M059J (cell line): ENCODE measurements at places on chromosomes 2 and 18. TPM values are rescaled to one million over a fixed set of nuclear protein-coding genes. Genes with fewer than 3 reads are reported as not detected.
A peak's percentile ranks its signal among the peaks of the same experiment; 100 is the strongest.

- DNase-seq: no peak
These were observed 129.1 kb upstream of the LGALSL start for GRCh38 chr2:64324746-64325410.

DNA sequence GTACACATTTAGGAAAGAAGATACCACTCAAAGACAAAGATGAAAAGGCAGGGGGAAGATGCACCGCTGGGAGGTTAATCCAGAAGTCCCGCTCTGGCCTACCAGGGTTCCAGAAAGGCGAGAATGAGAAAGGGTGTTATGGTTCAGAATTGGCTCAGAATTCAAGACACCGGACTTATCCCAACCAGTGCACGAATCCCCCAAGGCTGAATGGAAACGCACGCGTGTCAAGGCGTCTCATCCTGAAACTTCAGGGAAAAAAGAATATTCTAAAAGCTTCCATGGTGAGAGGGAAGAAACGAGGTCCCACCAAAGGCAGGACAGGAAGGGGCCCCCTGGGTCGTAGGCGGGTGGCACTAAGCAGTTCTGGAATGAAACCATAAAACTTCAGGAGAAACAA lies 71.9 kb downstream of the SLC66A2 start:
- no peak for DNase-seq

GRCh38 chr2:88345842-88346241 lies 106.7 kb downstream of the FOXI3 start:
- no peak for DNase-seq

MYO5B gene
- 4.1 and 5.5 TPM in 2 replicates for total RNA-seq

GRCh38 chr2:33383855-33384598 lies 92.4 kb upstream of the RASGRP3 start:
- no peak for DNase-seq

DNA sequence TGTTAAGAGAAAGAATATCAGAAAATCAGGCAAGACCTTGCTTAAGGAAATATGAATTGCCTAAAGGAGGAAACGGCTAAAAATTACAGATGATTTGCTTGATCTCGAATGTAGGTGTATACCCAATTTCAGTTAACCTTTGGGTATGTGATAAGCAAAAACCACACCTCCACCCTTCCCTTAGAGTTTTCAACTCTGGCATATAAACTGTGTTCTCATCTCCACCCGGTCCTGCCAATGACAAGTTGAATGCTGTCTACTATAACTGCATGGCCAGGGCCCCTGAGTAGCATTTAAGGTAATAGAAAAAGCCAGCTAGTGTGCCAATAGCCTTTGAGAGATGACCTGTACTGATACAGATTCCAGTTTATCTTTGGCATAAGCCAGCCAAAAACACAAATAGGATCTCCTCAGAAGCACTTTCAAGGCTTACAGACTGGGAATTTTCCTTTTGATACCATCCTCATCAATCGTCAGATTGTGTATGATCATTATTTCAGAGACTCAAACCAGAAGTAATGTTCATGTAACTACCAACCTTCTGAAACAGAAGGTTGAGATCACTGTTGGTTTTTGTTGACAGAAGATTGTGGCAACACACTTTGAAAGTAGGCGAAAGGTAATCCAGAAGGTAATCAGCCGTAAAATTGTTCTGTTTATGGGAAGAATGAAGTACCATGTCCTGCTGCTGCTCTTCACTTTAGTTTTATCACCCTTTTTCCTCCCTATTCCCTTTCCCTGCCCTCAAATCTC lies 163.1 kb downstream of the GFPT1 start:
- peak; percentile 79 for DNase-seq

- DNase-seq: no peak
These were observed 16.2 kb downstream of the ATIC start for GRCh38 chr2:215328066-215328465.

- no peak for DNase-seq
These were observed 73.1 kb downstream of the TGOLN2 start for GRCh38 chr2:85254540-85255300.

GRCh38 chr2:191526536-191526935 lies 151.4 kb upstream of the NABP1 start:
- no peak for DNase-seq

GRCh38 chr2:85601771-85602475 lies 575 bp downstream of the TMEM150A start:
- peak; percentile 47 for DNase-seq

GRCh38 chr2:224722250-224722649 lies 6.1 kb upstream of the CCDC195 start:
- DNase-seq: peak; percentile 69
